ENCODE measurements at places on chromosomes 7 and 10.

GRCh38 chr10:21191512-21191911, 294.4 kb upstream of the NEBL start:
- no peak for DNase-seq

DNA sequence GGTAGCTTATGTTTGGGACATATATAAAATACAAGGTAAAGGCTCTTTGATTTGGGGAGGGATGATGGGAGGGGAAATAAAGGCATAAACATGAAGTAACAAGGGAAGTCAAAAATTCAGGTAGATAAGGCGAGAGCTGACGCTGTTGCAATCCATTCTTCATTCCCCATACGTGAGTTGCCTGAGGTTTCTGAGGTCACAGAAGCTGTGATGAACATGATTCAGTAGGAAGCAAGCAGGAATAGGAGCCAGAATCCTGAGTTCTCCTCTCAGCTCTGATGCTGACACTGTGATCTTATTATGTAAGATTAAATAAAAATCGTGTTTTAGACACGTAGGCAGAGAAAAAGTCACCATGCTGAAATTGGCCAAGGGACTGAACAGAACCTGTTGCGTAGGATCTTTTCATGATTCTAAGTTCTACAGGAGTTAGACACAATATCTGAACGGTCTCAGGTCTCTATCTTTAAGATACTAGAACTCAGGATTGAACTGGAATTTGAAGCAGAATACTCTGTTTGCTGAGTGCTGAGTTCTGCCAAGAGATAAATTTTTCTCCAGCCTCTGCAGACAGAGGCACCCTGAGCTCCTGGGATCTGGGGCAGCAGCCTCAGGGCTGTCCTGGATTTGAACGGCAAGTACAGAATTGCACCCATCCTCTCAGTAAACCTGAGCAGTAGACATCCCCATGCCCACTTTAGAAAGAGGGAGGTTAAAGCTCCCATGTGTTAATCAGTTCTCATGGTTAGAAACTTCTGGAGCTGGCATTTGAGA, 21.0 kb downstream of the KLF6 start:
- DNase-seq: no peak

DNA sequence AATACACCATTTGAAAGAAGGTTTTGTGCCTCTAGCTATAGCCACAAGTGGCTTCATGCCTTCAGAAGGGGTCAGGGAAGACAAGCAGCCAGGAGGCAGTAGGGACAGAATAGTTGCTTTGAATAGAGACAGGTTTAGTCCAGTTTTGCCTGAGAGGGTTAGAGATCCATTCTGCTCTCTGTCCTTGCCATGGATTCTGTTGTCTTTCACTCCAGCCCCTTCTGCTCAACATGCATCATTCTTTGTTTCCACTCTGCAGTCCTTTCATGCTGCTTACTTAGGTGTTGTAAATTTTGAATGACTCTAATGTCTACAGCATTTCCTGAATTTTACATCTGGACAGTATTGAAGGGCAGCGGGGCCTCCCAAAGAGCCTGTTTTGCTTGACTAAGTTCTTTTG, 60.3 kb downstream of the CNTNAP2 start:
- DNase-seq: no peak

- DNase-seq: no peak
Measured at GRCh38 chr7:91199601-91200000, 64.6 kb upstream of the FZD1 start.

DNA sequence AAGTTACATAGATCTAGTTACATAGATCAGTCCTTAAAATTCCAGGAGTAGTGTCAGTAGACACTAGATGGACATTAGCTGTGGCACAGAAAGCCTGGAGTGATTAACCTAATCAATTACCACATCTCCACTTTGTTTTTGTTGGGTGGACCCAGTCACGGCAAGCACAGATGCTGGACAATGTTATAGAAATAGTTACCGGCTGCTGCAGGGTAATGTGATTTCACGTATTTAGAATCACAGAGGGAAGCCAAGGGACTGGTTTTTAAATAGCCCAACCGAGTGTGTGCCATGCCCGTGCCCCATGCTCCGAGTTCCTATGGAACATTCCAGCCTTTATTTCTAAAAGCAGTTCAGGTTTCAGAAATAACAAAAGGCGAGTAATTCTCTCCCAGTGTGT, 2.8 kb downstream of the LGI1 start:
- DNase-seq: no peak

- DNase-seq: no peak
Measured at GRCh38 chr7:157691586-157692459, 355.0 kb downstream of the DNAJB6 start.

- no peak for DNase-seq
Measured at GRCh38 chr10:79188154-79188965, 119.6 kb downstream of the ZMIZ1 start.

- no peak for DNase-seq
Measured at GRCh38 chr7:11650030-11650429, 182.0 kb downstream of the THSD7A start.

DNA sequence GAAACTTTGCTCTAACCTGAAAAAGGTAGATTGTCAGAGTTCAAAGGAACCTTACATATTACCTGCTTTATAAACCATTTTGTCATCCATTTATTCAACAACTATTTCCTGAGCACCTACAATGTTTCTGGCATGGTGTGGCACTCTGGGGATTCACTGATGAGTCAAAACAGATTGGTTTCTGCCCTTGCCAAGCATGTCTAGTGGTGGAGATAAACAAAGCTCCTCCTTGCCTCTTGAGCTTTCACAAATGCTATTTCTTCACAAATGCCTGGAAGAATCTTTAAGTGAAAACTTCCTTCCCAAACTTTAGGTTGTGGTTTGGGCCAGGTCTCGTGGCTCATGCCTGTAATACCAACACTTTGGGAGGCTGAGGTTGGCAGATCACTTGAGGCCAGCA, 85.1 kb upstream of the RELN start:
- no peak for DNase-seq

DNA sequence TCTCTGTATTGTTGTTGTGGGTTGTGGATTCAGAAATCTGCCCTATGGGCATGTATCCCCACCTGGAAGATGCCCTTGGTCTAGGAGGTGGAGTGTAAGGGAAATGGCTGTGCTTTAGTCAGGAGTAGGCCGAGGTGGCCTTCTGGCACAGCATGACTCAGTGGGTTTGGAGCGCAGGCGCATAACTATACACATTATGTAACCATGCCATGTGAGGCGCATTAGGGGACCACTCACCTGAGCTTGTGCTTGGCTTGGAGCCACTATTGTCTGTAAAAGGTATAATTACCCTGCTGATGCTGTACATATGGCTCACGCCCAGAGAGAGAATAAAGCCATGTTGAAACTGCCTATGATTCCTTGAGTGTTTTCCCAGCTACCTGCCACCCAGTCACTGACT, 20.6 kb upstream of the ADAMTS14 start:
- no peak for DNase-seq

DNA sequence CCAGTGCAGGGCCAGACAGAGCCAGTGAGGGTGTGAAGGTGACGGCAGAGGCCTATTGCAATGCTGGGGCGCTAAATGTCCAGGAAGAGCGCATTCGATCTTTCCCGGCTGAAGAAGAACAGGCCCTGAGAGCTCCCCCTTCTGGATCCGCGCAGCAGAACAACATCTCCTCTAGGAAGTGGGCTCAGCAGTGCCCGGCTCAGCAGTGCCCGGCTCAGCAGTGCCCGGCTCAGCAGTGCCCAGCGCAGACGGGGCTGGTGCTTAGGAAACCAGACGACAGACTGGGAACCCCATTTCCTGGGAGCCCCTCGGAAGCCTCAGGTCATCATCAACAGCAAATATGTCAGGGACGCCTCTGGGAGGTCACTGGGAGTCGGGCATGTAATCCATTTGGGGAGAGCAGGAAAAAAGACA, 4.7 kb upstream of the NOS3 start:
- DNase-seq: no peak

- DNase-seq: no peak
Measured at GRCh38 chr7:144738708-144739314, 97.0 kb downstream of the TPK1 start.

DNA sequence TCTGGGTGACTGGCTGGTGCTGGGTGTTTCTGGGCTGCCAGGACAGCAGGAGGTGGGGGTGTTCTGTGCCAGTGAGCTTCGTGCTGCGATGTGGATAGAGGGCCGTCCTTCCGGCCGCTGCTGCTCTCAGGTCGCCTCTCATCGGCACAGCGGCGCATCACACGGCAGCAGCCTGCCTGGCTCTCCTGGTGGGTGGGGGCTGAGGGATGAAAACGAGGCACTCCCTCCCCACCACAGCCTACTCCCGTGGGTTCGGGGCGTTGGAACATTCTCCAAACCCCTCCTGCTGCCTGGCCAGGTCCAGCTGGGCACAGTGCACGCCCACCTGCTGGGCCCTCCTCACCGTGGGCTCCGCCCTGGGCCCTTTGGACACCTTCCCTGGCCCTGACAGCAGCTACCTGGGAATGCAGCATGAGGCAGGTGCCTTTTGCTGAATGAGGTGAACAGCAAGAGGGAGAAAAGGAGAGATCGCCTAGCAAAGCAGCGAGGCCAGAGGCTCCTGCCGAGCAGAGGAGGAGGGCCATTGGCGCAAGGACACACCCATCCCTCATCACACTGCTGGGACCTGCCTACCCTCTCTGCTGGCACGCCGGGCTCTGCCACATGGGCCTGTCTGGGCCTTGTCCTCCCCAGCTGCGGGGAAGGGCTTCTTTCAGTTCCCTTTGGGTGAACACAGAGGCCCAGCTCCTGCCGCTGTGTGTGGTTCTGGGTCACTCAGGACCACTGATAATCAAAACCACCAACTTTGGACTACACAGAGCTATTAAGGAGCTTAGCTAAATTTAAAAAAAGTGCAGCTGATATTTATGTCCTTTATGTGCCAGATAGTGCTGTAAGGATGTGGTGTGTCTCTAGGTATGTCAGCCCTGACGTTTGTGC, 33.4 kb downstream of the INPP5A start:
- no peak for DNase-seq

DNA sequence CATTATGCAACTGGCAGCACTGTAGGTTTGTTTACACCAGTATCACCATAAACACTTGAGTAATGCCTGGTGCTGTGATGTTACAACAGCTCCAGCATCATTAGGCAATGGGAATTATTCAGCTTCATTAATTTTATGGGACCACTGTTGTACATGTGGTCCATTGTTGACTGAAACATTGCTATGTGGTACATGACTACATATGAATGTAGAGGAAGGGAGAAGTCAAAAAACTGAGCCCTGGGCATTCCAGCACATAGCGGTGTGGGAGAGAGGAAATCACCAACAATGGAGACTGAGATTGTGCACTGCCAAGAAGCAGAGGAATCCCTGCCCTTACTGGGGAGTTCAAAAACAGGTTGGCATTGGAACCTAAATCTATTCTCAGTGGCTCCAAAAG, 89.0 kb downstream of the TRIM24 start:
- no peak for DNase-seq

- DNase-seq: no peak
Measured at GRCh38 chr7:148773334-148773733, 74.6 kb downstream of the CUL1 start.

DNA sequence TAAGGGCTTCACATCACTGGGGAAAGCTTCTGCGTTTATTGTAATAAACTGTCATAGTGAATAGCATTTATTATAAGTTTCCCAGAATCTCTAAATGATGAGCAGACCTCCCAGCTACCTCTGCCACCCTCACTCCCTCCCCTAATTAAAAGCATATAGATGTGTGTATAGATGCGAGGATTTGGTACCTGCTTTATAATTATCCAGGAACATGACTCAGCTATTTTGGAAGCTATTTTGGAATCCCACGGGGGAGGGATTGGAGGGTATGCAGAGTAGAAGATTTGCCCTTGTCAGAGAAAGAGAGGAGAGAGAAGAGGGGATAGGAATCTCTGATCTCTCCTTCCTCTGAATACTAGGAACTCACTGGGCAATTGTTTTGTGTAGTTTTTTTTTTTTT, 455.3 kb downstream of the ADRA2A start:
- no peak for DNase-seq

GRCh38 chr7:157731126-157731525, 394.3 kb downstream of the DNAJB6 start:
- DNase-seq: no peak

DNA sequence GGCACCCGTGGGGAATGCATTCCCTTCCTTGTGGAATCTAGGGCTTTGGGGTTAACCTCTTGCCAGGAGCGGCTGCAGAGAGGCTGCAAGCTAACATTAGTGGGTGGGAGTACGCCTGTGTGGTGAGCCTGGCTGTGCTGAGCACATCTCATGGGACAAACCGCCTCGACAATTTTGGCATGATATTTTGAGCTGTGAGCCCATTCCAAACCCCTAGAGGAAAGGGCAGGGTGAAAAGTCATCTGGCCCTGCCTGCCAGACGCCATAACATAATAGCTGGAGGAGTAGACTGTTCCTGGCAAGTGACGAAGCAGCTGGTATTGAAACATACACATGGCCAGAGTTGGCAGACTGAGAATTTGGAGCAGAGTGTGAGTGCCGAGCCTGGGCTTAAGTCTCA, 110.0 kb downstream of the TACC2 start:
- no peak for DNase-seq

DNA sequence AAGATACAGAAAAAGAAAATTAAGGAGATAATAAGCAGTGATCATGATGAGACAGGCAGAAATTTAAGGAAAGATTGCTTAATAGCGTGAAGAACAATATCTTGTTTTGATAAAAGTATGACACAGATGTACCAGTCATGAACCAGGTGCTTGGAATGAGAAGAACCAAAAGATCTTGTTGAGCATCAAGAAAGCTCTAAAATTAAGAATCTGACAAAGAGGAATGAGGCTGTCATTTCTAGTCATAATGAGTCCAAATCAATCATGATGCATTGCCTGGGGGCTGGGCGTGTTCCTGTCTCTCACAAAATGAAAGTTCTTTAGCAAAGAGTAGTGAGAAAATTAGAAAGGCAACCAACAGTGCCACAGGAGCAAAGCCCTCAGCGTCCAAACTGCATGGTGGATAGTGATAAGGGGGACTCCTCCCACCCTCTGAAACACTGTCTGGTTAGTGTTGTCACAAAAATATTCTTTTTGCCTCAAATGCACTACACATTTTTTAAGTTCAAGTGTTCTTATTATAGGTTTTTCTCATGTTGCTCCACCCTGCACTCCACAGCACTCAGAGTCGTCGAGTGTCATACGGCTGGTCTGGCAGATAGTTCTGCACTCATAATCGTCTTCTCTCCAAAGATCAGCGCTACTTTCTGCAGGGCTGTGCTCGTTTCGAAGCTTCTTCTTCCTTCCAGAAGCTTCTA, 439.6 kb downstream of the TNS3 start:
- DNase-seq: no peak

DNA sequence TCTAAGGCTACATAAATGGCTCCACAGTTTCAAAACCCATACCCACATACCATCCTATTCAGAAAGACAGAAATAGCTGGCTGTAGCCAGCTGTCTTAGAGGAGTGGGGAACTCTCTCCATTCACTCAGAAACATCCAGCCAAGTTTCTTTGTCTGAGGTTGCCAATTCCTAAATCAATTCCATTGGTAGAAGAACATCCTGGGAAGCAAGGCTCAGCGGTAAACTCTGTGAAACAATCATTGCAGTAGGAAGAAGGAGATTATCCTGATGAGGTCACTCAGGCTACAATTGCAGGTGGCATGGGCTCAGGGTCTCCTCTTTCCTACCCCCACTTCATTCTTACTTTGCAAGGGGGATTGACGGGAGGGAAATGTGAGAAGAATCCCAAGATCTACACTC, 154.0 kb downstream of the ETV1 start:
- no peak for DNase-seq
